Kidney (tissue), 22 donors: ENCODE measurements at places on chromosomes 6 and 20. TPM values are rescaled to one million over a fixed set of nuclear protein-coding genes. Genes with fewer than 3 reads are reported as not detected.

DNA sequence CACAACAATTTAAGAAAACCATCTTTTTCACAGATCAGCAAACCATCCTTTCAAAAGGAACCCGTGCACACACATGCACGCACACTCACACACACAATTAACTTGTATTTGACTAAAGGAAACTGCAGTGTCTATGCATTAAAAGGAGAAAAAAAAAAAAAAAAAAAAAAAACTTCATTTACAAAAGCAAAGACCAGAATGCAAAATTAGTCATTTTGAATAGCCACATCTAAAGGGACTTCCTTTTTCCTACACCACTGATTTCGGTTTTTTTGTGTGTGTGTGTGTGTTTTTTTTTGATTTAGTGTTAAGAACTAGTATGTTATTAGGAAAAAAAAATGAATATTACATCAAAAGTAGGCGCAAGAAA lies 6.3 kb downstream of the ZMYND8 start:
- H3K27ac ChIP-seq = peak overlapping the region; percentile 89
- no peaks in the 10 kb centered on the region for H3K36me3 ChIP-seq
- H3K27me3 ChIP-seq = no peaks in the 10 kb centered on the region
- H3K4me3 ChIP-seq = no peak overlapping the region
- no peak for DNase-seq
- peaks cover 61% of the 10 kb centered on the region for H3K4me1 ChIP-seq

GRCh38 chr6:159152782-159153181 lies 16.4 kb upstream of the FNDC1 start:
- no peak overlapping the region for H3K27ac ChIP-seq
- DNase-seq = no peak
- no peaks in the 10 kb centered on the region for H3K4me1 ChIP-seq
- H3K27me3 ChIP-seq = no peaks in the 10 kb centered on the region
- H3K4me3 ChIP-seq = no peak overlapping the region

DNA sequence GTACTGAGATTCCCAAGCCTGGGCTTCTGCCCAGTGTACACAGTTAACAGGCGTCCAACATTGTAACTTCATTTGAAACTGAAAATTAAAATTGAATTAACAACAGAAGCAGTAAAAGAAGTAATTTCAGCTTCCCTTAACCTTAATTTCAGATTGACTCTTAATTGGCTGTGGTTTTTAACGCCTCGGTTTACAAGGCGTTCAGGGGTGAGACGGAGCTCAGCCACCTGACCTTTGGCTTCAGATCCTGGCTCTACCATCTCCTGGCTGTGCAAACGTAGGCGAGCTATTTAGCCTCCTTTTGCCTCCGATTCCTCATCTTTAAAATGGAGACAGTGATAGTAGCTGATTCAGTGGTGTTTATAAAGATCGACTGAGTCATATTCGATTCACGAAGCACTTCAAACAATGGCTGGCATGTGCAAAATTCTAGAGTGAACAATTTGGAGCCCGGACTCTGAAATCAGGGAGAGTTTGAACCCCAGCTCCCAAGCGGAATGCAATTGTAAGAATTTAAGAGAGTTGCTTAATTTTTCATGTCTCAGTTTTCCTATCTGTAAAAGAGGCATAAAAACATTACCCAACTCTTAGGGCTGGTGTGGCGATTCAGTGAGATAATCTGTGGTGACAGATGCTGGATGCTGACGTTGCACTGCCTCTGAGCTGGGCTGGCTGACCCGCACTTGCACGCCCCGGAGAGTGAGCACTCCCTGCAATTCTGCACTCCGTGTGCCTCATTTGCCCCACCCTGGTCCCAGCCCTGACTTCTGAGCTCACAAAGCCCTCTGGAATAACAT lies 23.5 kb upstream of the OCSTAMP start:
- no peak overlapping the region for H3K27ac ChIP-seq
- no peaks in the 10 kb centered on the region for H3K4me1 ChIP-seq
- no peak overlapping the region for H3K4me3 ChIP-seq
- no peaks in the 10 kb centered on the region for H3K36me3 ChIP-seq
- H3K27me3 ChIP-seq = no peaks in the 10 kb centered on the region

DNA sequence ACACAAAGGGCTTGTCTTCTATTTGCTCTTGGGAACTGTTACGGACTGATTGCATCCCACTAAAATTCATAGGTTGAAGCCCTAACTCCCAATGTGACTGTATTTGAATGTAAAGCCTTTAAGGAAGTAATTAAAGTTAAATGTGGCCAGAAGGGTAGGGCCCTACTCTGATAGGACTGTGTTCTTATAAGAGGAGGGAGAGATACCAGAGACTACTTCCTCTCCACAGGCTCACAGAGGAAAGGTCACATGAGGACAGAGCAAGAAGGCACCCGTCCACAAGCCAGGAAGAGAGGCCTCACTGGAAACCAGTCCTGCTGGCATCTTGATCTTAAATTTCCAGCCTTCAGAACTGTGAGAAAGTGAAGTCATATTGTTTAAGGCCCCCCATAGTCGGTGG lies 211.9 kb downstream of the CDH26 start:
- H3K36me3 ChIP-seq = no peaks in the 10 kb centered on the region

F13A1 gene
- total RNA-seq = 275 TPM
